ENCODE measurements at places on chromosomes 5 and 9. TPM values are rescaled to one million over a fixed set of nuclear protein-coding genes. Genes with fewer than 3 reads are reported as not detected.

- H3K27ac ChIP-seq: no peak overlapping the region
- peak; percentile 30 for DNase-seq
- H3K4me3 ChIP-seq: no peak overlapping the region
- H3K36me3 ChIP-seq: no peaks in the 10 kb centered on the region
Observed at GRCh38 chr9:95724253-95724991, 151.1 kb upstream of the ERCC6L2 start.

Gene SNCAIP
- polyA plus RNA-seq: 0.82 TPM

DNA sequence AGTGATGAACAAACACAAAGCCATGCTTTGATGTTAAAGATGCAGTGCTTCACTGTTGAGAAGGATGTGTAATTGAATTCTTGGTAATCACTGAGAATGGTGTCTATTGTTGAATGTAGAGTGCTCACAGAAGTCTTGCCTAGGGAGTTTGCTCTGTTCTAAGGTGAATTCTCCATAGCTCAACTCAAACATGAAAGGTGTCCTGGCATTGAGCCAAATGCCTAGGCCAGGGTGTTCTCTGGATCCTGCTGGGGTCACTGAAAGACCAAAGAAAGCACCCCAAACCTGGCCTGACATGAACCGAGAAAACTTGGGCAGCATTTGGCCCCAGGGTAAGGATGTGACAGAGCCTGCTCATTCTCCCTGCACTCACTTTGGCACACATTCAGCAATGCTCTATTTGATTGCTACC is 217.3 kb downstream of the ARL15 start:
- H3K4me1 ChIP-seq: no peaks in the 10 kb centered on the region
- H3K27me3 ChIP-seq: no peaks in the 10 kb centered on the region
- H3K27ac ChIP-seq: no peak overlapping the region
- DNase-seq: no peak
- H3K4me3 ChIP-seq: no peak overlapping the region
- no peaks in the 10 kb centered on the region for H3K36me3 ChIP-seq

DNA sequence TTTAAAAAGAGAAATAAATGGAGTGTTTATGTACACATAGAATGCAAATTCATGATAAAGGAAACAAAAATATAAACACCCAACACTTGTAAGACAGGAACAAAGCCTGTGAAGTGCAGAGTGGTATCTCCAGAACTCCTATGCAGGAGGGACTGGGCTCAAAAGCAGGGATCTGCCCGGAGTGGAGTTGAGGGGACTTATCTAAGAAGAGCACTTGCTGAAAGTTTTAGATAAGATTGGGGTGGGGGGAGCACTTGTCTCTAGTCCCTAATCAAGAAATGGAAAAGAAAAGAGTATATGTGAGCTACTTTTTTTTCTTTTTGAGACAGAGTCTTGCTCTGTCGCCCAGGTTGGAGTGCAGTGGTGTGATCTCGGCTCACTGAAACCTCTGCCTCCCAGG is 840.4 kb downstream of the MAT2B start:
- no peak overlapping the region for H3K4me3 ChIP-seq
- no peak for DNase-seq
- H3K27me3 ChIP-seq: no peaks in the 10 kb centered on the region
- no peaks in the 10 kb centered on the region for H3K4me1 ChIP-seq
- no peak overlapping the region for H3K27ac ChIP-seq

- H3K4me3 ChIP-seq: no peak overlapping the region
- H3K27ac ChIP-seq: no peak overlapping the region
- no peaks in the 10 kb centered on the region for H3K36me3 ChIP-seq
- H3K27me3 ChIP-seq: no peaks in the 10 kb centered on the region
- DNase-seq: no peak
Observed at GRCh38 chr5:117880932-117881331, 1107.4 kb downstream of the DTWD2 start.

DNA sequence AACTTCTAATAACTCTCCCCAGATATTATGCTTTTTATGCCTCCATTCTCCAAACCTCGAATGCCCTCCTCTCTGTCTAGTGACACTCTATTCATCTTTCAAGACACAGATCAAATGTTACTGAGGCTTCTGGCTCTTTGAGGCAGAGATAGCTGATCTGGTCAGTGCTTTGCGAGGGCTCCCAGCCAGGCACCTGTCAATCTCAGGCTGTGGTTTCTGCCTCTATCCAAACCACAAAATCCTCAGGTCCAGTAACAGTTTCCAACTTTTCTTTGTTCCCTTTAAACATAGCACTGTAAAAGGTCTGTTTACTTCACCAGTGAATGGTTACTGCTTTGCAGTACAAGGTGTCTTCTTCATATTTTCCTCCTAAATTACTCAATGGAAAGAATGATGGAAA is 11.5 kb upstream of the STK32A start:
- no peak overlapping the region for H3K27ac ChIP-seq
- no peak for DNase-seq
- H3K4me3 ChIP-seq: no peak overlapping the region

DNA sequence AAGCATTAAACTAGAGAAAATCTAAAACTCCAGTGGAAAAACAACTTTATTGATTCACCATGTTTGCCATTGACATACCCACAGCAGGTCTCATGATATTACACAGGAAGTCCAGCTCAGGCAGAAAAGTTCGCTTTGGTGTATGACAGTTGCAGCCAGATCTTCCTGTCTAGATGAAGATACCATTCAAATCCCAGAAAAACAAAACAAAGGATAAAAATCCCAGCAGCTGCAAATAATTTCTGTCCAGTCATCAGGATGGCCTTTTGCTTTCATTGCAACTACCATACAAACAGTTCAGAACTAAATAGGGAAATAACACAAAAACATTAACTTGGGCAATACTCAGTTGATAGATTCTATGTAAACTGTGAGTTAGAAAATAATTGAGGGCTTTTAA is 136.0 kb upstream of the NREP start:
- no peaks in the 10 kb centered on the region for H3K4me1 ChIP-seq
- no peaks in the 10 kb centered on the region for H3K27me3 ChIP-seq
- no peak for DNase-seq
- no peak overlapping the region for H3K4me3 ChIP-seq

DNA sequence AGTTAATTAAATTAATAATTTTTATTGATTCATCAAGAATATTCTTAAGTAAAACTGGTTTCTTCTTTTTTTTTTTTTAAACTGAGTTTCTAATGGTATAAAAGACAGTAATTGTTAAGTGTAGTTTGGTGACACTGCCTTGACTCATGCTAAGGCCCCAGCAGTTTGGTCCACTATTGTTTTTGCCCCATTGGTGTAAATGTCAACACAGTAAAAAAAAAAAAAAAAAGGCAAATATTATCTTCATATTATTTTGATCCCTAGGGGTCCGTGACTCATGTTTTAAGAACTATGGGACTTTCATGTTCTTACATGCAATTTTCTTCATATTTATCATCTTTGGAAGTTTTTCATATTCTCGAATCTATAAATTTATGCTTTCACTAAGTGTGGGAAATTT is 29.2 kb upstream of the JAK2 start:
- no peak overlapping the region for H3K27ac ChIP-seq
- no peaks in the 10 kb centered on the region for H3K4me1 ChIP-seq
- no peaks in the 10 kb centered on the region for H3K27me3 ChIP-seq
- no peaks in the 10 kb centered on the region for H3K36me3 ChIP-seq

GRCh38 chr9:130779153-130779855 is 55.8 kb upstream of the ABL1 start:
- H3K4me3 ChIP-seq: no peak overlapping the region
- DNase-seq: no peak
- H3K27me3 ChIP-seq: no peaks in the 10 kb centered on the region
- peaks cover 9% of the 10 kb centered on the region for H3K4me1 ChIP-seq

DNA sequence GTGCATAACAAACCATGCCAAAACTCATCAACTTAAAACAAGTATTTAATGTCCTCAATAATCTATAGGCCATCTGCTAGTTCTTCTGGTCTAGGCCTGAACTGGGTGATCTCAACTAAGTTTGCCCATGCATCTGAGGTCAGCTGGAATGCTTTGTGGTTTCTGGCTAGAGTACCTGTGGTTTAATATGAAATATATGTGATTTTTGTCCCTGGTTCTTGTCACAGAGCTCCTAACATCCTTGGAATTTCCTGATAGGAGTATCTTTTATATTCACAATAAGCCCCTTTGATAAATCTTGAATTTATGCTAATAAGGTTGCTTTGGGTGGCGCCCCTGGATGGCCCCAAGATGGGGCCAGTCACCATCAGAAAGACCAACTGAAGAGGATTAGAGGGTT is 535.9 kb downstream of the DNAH5 start:
- DNase-seq: no peak
- H3K36me3 ChIP-seq: no peaks in the 10 kb centered on the region
- H3K4me3 ChIP-seq: no peak overlapping the region
- no peaks in the 10 kb centered on the region for H3K4me1 ChIP-seq
- H3K27ac ChIP-seq: no peak overlapping the region
- H3K27me3 ChIP-seq: no peaks in the 10 kb centered on the region

Gene OGN
- polyA plus RNA-seq: 2.0 TPM

Gene OR1B1
- polyA plus RNA-seq: not detected

- peaks cover 4% of the 10 kb centered on the region for H3K4me1 ChIP-seq
- no peaks in the 10 kb centered on the region for H3K27me3 ChIP-seq
- H3K27ac ChIP-seq: peak overlapping the region; percentile 99
- no peaks in the 10 kb centered on the region for H3K36me3 ChIP-seq
Observed at GRCh38 chr5:66144834-66145390, 812 bp downstream of the SREK1 start.
